Hematopoietic multipotent progenitor cell treated with erythropoietin and hydrocortisone succinate and interleukin-3 and kit ligand, for 15 days (in vitro differentiated cells): ENCODE measurements at places on chromosomes 1 and 21.

GRCh38 chr21:18251065-18251464 lies 6.4 kb downstream of the CHODL start:
- no peak for DNase-seq

DNA sequence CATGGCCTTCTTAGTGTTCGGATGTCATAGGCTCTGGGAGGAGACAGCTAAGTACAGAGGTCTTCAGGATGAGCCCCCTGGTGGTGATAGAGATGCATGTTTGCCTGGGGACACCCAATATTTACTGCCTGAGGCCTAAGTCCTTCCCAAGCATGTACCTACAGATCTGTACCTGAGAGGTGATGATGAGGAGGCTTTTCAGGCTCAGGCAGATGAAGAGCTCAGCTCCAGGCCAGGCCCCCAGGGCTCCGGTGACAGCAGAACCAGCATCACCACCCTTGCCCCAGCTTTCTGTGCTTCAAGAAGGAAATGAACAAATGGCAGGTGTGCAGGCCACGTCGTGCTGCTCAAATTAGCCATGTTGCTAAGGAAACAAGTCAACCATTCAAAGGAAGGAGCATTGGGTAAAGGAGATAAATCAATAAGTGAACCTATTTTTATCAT lies 21.1 kb downstream of the CACNA1E start:
- no peak for DNase-seq

GRCh38 chr21:43268804-43269186 lies 100.0 kb downstream of the CRYAA start:
- DNase-seq = no peak

GRCh38 chr1:196659471-196659870 lies 7.6 kb downstream of the CFH start:
- DNase-seq = no peak

DNA sequence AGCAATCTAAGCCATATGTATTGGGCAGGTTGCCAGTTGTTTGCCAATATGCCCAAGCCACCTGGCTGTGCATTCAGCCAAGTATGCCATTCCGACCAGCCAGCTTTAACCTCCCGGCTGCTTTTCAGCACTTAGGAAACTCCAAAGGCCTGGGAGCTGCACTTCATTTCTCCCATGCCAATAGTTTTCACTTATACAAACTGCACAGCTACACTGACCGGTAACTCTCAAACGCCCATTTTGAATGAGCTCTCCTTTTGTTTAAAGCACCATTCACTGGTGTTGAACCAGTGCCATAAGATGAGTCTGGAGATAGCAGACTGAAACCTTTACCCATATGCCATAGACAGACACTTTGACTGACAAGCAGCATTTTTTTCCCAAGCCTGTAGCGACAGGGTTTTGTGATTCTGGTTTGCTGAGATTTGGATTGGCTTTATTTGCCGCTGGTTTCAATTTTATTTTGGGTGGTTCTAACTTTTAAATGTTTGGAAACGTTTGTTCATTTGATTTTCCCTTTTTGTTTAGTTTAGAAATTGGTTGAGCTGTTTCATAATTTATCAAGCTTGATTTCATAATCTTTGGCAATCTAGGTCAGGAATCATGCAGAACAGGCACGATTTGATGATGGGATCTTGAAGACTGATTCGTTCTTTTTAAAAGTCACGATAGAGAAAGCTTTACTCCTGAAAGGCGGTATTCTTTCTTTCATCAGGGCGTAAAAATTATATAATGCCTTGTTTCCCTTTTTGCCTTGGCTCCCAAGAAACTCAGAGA lies 144.6 kb downstream of the NFIA start:
- no peak for DNase-seq

GRCh38 chr1:36537190-36537768 lies 54.6 kb upstream of the CSF3R start:
- no peak for DNase-seq

GRCh38 chr1:205188098-205188497 lies 23.4 kb downstream of the DSTYK start:
- DNase-seq = no peak

DNA sequence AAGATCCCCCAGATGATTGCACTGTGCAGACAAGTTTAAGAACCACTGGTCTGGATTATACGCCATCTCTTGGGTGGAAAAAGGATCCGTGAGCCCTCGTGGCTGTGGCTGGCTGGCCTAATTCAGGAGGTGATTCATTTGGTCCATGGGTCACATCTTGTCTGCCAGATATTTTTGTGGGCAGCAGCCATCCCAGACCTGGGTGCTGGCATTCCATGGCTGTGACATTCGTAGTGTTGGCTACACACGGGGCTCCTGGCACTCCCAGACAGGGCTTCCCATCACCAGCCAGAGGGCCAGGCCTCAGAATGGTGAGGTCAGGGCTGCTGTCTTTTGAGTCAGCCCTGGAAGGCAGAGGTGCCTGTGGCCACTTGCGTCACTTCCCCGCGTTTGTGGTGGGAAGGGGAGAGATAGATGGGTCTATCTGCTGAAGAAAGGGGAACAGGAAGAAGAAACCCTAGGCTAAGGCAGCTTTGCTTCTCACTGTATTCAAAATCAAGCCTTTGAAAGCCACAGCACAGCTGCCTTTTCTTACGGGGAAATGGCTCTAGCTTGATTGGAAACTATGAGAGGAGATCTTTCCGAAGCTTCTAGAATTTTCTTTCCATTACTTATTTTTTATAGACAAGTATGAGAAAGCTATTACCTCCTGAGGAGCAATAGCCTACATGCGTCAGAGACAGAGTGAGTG lies 32.4 kb downstream of the EIF2D start:
- no peak for DNase-seq

DNA sequence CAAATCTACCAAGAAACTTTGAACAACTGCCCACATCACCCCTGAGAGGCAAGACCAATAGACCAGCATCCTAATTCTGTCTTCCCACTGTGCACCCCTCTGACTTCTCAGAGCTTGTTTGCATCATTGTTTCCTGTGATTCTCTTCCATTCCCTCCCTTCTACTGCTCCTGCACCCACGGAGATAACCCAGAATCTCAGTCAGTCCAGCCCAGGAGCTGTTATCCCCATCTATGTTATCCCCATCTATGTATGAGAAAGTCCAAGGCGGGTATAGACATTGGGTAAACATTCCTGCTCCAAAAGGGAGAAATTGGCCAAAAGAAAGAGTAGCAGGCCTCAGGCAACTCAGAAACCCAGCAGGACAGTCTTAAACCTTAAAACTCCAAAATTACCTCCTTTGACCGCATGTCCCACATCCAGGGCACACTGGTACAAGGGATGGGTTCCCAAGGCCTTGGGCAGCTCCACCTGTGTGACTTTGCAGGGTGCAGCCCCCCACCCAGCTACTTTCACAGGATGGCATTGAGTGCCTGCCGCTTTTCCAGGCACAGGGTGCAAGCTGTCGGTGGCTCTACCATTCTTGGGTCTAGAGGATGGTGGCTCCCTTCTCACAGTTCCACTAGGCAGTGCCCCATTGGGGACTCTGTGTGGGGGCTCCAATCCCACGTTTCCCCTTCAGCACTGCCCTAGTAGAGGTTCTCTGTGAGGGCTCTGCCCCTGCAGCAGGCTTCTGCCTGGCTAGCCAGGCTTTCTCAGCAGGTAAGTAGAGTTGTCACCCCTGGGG lies 414.8 kb downstream of the NPHP4 start:
- no peak for DNase-seq

GRCh38 chr1:30399026-30399425 lies 324.4 kb downstream of the MATN1 start:
- DNase-seq = no peak

- no peak for DNase-seq
Observed at GRCh38 chr1:216820345-216820744, 97.1 kb upstream of the ESRRG start.

GRCh38 chr1:230112131-230112701 lies 45.2 kb downstream of the GALNT2 start:
- DNase-seq = no peak

- no peak for DNase-seq
Observed at GRCh38 chr1:76153841-76154205, 79.3 kb downstream of the ST6GALNAC3 start.

GRCh38 chr1:104593413-104594187 lies 843.9 kb downstream of the AMY1C start:
- no peak for DNase-seq
